ENCODE measurements at places on chromosomes 16 and 17.

DNA sequence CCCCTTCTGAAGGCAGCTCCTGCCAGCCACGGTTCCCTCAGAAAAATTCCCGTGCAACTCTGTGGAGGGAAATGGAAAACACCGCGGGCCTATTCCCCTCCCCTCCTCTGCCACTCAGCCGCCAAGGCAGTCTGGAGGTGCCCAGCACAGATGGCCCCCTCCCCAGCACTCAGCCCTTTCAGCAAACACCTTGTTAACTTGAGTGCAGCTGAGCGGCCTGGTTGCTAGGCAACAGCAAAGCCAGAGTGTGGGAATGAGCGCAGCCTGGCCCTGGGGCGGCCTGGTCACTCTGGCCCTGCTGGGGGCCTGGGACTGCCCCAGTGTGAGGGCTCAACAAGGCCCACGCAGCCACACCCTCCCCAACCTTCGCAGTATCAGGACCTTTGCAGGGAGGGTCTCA is 32.8 kb downstream of the CACNA1G start:
- peak; percentile 57 for DNase-seq

GRCh38 chr16:47977802-47978201 is 178.0 kb downstream of the ABCC12 start:
- no peak for DNase-seq

DNA sequence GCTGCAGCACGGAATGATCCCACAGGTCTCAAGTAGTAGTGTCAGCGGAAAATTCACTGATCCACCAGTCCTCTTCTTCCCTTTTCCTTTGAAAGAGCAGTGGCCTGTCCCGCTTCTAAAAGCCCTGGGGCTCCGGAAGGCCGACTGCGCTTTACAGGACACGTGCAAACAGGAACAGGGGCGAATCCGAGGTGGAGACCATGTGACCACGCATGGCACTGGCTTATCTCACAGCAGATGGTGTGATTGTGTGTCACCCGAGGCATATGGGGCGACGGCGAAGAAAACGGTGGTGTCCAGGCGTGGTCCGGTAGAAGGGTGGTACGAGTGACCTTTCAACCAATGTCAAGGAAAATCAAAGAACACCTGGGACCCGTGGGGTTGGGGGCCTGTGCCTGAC is 12.0 kb upstream of the KCNJ18 start:
- no peak for DNase-seq

GRCh38 chr17:73132085-73132492 is 32.7 kb upstream of the SSTR2 start:
- DNase-seq = no peak

- DNase-seq = no peak
These were observed 114.1 kb downstream of the NOG start for GRCh38 chr17:56707312-56708219.

DNA sequence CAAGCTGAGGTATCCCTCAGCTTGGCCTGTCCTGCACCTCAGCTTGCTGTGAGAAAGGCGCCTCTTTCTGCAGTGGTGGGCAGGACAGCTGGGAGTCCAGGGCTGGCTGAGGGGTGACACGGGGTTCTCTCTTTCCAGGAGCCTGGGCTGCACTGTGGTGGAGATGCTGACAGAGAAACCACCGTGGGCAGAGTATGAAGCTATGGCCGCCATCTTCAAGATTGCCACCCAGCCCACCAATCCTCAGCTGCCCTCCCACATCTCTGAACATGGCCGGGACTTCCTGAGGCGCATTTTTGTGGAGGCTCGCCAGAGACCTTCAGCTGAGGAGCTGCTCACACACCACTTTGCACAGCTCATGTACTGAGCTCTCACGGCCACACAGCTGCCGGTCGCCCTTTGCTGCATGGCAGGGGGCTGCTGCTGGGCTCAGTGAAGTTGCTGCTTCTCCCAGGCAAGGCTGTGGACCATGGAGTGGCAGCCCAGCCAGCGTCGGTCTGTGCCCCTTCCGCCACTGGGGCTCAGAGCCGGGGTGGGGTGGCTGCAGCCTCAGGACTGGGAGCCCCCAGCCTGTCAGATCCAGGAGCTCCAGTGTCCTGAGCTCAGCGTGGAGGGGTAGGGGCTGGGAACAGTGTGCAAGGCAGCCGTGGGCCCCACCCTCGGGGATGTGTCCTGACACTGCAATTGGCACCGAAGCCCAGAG is 6.4 kb downstream of the LIMD2 start:
- no peak for DNase-seq

GRCh38 chr17:66834426-66834918 is 445 bp upstream of the CACNG5 start:
- no peak for DNase-seq

- no peak for DNase-seq
These were observed 130.5 kb downstream of the NPIPB5 start for GRCh38 chr16:22641131-22641628.

GRCh38 chr16:21703589-21704174 is 39.9 kb downstream of the OTOA start:
- no peak for DNase-seq

- no peak for DNase-seq
These were observed 22.1 kb upstream of the IL21R start for GRCh38 chr16:27379919-27380318.

GRCh38 chr17:61411011-61411260 is 11.3 kb downstream of the TBX2 start:
- DNase-seq = no peak

DNA sequence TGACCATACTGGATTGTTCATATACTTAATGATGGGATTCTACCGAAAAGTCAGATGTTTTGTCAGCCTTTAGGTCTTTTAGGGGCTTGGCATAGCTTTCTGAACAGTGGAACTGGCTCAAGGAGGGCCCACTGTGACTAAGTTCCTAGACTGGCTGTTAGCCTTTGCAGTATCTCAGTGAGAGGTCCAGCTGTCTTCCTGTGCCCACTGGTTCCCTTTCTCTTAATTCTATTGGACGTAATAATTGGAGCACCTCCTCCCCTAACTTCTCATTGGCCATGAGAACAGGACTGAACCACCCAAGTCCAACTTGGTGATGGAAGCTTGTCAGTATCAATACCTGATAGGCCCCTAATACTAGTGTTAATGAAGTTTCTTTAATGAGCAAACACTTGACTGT is 13.5 kb downstream of the KPNA2 start:
- DNase-seq = no peak

- no peak for DNase-seq
These were observed 11.0 kb downstream of the KRT33A start for GRCh38 chr17:41339571-41340172.

DNA sequence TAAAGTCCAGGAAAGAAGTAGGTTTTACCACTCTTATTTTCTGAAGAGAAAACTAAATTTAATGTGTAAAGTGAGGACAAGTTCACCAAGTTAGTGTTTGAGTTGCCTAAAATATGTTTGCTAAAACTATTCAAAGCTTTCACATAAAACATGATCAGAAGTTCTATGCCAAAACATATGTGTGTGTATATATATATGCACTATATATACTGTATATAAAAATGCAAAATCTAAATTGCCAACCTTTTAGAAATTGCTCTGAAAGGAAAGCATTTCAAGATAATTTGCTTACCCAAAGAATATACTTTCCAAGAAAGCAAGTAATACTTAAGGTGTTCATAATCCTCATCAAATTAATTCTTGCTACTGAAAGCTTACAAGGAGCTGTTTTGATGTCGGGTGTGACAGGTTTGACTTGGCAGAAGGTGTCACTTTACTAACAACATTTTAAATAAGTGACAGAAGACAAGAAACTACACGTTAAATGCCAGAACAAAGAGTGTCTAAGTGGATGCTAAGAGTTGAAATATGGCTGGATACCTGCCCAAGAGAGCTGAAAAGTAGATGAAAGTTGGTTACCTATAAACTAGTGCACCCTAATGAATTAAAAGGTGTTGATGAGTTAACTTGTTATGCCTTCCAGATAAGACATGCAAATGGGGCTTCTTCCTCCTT is 32.3 kb upstream of the STH start:
- no peak for DNase-seq

- no peak for DNase-seq
These were observed 77.8 kb downstream of the RTN4RL1 start for GRCh38 chr17:1947229-1947742.

DNA sequence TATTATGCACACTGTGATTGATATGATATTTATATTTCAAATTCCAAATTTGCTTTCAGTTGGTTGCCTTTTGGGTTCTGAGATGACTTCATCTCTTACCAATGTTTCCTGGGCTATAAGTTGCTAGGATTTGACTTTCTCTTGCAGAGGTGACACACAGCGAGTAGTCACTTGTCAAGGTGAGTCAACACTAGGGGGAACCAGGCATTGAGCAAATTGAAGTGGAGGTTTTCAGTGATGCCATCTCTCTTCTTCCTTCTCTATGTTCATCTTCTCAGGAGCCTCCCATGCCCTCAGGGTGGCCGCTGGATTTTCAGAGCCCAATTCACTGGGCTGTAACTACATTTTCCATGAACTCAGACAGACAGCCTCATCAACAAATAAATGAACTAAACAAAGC is 6.0 kb upstream of the CPD start:
- DNase-seq = no peak

DNA sequence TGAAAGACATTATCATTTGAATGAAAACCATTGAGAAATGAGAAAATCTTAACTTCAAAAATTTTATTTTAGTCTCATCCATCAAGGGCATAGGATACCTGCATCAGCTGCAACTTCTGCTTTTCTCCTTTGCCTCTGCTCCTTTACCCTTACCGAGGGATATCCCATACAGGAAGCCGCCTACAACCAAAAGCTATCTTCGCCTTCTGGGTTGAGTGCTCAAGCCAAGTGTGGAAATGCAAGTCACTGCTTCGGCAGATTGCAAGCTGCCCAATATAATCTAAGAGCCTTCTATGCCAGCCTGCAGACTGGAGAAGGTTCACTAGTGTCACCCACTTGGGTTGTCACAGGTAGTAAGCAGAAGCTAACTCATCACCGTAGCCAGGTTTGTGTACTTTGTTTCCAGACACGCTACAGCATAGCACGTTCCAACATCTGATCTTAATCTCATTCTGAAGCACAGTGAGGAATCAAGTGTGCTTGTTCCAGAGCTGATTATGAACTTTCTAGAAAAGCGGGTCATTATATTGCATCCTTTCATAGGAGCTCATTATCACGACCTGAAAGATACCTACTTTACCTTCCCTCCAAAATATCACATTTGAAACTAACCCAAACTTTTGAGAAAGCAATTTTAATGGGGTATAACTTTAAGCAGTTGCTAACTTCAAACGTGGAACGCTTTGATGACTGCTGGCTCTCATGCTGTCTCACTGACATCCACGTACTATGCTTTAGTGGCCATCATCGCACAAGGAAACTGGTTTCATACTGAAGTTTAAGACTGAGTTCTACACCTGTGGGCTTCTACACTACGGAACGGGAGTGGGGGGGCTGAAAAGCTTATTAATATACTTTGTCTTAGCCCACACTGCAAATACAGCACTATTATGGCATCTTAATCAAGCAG is 8.0 kb upstream of the UNK start:
- no peak for DNase-seq

DNA sequence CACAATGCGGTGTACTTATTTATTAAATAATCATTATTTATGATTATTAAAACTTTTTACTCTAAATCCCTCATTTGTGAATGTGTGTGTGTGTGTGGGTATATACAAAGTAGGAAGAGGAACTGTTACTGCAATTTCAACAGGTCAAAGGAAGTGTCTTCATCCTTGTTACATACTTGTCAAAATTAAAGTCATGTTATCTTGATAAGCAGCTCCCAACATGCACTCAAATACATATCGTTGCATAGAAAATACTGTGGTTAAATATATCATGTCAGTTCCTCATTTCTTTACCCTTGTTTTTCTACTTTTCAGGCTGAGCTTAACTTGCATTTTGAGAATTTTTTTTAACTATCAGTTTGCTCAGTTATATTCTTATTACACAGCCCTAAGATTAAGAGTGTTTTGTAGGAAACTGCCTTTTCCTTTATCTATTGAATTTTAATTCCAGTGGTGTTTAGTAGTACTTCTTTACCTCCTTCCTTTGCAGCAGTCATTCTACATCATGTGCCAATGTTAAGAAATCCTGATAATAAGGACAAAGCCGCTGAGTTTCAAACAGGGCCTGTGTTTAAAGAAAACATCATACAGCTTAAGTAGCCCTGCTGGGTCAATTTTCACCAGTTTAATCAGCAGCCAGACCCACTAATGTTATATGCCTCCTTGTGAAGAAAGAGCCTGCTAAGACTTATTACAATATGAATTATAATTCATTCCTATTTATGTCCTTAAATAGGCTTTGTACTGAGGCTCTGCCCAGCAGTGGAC is 7.2 kb downstream of the EFCAB5 start:
- DNase-seq = no peak

- DNase-seq = no peak
These were observed 33.8 kb upstream of the SSTR2 start for GRCh38 chr17:73130977-73131376.

DNA sequence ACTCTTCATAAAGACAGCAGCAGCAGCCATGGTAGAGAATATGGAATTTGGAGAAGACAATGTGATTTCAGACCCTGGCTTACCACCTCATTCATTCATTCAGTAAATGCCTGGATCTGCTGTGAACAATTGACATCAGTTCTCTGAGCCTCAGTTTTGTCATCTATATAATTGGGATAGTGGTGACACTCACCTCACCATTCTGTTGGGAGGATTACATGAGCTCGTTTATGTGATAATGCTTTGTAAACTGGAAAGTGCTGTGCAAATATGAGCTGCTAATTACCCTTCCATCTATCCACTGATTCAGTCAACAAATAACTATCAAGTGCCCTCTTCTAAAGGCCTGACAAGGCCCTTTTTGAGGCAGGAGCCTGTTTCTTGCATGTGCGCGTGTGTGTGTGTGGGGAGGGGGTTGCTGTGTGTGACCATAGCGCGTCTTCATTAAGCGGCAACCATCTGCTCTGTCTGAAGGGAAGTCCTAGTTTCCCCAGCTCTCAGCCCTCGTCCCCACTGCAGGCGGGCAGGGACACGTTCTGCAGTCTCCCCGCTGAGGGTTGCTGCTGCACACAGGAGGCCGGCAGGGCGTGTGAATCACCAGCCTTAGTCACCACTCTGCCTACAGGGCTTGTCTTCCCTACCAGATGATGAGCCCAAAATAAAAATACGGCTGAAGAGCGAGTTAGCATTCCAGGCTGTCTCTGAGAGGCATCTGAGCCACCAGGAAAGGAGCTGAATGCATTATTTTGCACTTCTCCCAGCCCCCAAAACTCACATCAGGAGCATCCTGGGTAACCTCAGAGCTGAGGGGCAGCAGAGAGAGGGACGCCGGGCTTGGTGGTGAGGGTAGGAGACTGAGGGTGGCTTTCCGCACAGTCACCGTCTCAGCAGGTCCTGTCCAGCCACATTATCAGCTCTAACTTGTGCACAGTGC is 19.9 kb downstream of the ARL4D start:
- DNase-seq = peak; percentile 96

DNA sequence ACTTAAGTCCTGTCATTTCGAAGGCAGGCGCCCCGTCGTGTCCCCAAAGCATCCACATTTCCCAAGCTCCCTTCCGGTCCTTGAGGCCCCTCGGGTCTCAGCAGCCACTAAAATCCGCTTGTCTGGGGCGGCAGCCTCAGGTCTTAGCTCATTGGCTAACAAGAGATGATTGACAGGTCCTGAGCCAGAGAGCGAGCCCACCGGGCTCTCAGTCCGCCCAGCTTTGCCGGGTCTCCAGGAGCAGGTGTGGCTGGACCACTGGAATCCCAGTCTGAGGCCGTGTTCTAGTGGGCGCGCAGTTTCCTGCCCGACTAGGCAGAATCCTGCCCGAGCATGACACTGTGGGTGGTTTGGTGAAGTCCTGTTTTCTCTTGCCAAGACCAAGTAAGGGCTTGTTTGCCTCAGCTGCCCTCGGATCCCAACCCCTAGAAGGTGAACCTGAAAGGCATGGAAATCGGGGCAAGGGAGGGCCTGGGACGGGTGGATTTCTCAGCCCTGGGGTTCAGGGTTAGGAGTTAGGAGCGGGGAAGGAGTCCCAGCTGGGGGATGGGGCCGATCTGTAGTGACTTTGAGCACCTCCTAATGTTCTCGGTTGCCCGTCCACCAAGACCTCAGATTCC is 42.8 kb downstream of the MRC2 start:
- no peak for DNase-seq

All from NCI-H748 treated with DMSO at 0.1 percent for 48 hours (cell line).